ENCODE measurements at places on chromosomes 16 and 17.

DNA sequence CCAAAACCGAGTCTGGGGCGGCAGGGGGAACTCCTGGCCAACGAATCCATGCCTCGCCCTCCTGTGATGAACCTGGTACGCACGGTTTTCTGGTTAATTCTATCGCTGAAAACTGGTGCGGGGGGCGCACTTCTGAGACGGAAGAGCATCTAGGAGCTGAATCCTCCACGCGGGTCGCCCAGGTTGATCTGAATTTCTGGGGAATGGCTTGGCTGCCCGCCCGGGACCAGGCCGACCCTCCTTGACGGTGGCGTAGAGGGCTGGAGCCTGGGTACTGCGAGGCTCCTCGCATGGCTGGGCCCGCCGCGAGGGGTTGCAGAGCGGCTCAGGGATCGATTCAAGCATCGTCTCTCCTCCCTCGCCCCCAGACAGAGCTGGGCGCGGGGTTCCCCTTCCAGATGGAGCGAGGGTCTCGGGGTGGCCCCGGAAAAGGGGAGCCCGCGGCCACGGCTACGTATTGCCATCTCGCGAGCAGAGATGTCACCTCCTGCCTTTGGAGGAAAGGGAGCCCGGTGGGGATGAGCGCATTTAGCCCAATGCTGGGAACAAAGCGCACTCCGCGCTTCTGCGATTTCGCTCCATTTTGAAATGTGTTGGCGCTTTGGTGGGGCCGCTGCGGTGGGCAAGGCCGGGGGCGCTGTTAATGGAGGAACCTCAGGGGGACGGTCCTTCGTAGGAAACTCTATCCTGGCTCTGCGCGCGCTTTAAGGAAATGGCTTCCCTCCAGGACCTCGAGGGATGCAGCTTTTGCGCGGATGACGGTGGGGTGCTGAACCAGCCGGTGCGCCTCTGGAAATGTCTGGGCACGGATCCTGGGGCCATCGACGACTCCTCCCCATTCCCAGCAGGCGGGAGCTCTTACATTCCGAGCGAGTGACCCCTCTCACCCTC is 2.7 kb downstream of the MAPT start:
- no peak for DNase-seq

DNA sequence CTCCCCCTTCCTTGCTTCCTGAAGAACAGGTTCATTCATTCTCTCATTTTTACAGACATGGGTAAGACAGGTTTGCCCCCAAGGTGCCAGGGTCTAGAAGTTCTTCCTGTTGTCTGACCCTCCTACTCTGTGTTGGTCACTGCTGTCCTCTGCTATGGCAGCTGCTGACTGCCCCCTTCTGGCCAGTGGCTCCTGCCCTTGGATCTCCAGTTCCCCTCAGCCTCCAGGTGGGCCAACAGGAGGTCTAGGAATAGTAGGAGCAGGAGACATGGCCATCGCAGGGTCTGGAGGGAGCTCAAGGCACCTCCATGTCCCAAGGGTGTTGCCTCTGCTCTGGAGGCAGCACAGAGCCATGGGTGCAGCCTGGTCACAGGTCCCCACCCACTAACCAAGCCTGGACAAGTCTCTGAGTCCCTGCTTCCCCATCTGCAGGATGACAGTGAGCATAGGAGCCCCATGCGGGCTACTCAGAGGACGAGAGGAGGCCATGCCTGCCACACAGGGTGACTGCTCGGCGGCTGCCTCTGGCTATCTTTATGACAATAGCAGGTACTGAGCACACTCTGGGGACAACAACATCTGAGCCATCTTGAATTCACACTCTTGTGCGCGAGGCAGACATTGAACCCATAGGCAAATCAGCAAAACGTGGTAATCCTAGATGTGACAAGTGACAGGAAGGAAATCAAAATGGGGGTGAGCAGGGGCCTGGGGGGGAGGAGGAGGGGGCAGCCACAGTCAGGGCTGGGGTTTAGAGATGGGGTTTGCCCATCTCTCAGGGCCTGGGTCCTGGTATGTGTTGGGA is 27.0 kb upstream of the NXPH3 start:
- no peak for DNase-seq

- no peak for DNase-seq
Observed at GRCh38 chr16:89412811-89413210, 77.5 kb downstream of the ANKRD11 start.

- no peak for DNase-seq
Observed at GRCh38 chr17:11097121-11097520, 143.9 kb upstream of the SHISA6 start.

GRCh38 chr16:58511933-58512815 is 3.1 kb upstream of the SETD6 start:
- no peak for DNase-seq

DNA sequence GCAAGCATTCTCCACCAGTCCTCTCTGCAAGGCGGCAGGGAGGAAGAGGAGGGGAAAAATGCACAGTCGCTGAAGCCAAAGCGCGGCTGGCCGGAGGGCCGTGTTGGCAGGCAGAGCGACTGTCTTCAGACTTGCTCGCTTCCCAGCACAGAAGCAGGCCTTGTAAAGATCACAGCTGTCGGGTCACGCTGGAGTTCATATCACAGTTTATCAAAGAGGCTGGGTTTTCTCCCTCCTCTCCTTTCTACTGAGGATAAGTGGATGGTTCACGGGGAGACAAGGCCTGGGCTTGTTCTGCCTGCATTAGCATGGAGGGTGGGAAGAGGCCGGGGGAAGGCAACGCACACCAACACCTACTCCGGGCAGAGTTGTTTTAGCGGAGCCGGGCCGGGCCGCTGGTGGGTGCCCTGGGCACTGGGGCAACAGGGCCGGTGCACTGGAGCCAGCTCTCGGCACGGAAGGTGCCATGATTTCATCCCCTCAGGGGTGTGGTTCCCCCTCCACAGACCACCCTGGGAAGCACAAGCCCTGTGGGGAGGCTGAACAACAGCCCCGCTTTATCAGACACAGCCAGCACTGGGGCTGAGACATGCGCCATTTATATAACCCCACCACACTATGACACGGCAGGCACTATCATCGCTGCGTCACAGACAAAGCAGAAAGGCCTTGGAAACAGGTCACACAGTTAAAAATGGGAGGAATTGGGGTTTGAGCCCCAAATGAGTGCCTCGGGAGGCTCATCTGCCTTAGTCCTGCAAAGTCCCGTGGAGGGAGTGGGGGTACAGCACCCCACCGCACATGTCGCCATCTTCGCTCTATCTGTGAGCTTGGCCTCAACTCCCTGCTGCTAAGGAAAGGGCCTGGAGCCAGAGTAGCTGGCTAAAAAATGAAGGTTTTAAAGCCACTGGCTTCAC is 40.3 kb upstream of the MTSS2 start:
- DNase-seq, result no peak

- DNase-seq, result no peak
Observed at GRCh38 chr16:57752203-57752580, 16.6 kb downstream of the KATNB1 start.

GRCh38 chr16:68079626-68080344 is 5.4 kb upstream of the NFATC3 start:
- DNase-seq, result no peak

- DNase-seq, result no peak
Observed at GRCh38 chr16:441447-441846, 16.0 kb downstream of the RAB11FIP3 start.

DNA sequence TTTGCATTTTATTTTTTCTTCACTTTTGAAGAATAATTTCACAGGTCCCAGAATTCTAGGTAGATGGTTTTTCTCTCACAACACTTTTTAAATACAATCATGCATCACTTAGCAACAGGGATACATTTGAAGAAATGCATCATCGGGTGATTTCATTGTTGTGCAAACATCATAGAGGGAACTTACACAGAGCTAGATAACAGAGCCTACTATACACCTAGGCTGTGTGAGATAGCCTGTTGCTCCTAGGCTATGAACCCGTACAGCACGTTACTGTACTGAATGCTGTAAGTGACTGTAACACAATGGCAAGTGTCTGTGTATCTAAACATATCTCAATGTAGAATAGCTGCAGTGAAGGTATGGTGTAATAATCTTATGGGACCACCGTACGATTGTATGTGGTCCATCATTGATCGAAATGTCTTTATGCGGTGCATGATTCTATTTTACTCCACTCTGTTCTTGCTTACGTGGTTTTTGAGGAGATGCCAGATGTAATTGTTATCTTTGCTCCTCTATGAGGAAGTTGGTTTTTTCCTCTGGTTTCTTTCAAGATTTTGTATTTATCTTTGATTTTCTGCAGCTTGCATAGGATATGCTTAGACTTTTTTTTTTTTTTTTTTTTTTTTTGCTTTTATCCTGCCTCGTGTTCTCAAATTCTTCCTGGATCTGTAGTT is 35.5 kb upstream of the TMEM92 start:
- DNase-seq, result no peak

DNA sequence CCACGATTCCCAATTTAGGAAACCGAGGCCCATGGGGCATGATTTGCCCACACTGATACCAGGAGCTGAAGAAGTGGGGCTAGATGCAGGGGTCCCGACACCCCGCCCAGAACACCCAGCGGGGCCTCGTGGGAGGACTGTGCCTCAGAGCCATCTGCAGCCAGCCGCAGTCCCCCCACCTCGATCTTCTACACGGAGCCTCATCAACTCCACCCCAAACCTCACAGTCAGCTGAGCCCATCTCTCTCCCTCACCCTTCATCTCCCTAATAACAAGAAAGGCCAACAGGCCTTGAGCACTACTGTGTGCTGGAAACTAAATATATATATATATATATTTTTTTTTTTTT is 4.2 kb downstream of the ITGAE start:
- no peak for DNase-seq

DNA sequence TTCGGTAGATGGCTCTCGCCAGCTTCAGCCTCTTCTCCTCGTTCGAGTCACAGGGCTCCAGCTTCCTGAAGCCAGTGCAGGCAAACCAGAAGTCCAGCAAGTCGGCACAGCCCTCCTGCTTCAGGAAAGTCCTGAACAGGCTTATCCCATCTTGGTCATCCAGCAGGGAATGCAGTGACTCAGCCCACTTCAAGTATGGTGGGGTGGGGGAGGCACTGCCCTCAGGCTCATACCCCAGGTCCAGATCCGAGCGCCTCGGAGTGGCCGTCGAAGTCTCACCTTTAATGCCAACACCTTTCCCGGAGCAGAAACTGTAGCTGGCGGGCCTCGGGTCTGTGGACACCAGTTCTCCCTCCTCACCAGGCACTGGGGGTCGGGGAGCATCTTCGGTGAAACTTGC is 5.9 kb downstream of the AXIN1 start:
- no peak for DNase-seq

DNA sequence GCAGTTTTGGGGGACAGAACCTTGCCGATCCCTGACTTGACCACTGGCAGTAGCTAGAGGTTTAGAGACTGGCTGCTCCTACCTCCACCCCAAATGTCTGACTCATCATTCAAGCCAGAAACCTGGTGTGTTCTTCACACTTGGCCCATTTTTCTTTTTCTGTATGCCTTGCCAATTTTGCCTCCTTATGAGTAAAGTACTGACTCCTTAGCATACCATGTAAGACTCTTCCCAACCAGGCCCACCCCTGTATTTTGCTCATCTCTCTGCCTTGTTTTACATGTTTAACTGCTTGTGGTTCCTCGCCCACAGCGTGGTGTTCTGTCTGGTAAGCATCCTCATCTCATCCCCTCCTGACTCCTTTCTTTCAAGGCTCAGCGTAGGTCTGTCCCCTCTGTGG is 37.9 kb downstream of the NUP88 start:
- DNase-seq, result no peak

GRCh38 chr17:28476076-28476865 is 2.8 kb downstream of the SLC13A2 start:
- no peak for DNase-seq

DNA sequence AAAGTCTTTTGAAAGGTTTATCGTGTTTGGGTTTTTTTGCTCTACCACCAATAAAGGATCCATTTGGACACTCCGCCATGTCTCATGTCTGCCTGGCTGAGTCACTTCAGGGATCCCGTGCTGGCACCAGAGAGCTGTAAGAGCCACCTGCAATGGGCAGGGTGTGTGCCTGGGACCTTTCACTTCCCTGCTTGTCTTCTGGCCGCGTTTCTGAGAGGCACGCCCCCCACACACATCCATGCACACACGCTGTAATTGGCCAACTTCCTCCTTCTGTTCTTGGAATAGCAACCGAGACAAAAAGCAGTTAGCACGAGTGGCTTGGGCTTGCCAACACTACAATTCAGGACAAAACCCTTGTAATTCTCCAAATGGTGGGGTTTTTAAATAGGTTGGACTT is 9.8 kb upstream of the SOST start:
- DNase-seq, result no peak

- no peak for DNase-seq
Observed at GRCh38 chr16:19744670-19745069, 26.6 kb downstream of the IQCK start.

DNA sequence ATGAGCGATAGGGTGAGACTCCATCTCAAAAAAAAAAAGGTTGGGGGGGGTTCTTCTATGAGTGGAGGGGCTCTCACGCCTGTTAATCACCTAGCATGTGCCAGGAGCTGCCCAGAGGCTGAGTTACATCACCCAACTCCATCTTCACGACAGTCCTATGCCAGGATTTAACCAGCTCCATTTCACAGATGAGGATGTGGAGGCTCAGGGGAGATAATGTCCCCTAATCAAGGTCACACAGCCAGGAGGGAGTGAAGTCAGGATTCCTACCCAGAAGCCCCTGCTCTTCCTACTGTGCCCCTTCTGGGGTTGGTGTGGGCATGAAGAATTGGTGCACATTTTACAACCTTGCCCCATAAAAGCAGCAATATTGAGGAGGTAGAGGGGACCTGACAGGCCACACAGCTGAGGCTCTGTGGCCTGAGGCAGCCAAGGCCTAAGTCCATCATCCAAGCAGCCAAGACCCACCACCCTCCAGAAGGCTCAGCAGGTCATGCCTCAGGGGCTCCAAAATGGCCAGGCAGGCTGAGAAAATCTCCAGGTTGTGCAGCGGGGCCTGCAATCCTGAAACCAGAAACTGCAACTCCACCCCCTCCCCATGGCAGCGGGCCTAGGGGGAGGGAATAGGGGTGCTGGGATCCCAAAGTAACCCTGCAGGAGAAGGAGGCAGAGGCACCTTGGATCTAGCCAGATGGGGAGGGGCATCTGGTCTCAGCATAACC is 6.9 kb downstream of the PPY start:
- DNase-seq, result no peak

DNA sequence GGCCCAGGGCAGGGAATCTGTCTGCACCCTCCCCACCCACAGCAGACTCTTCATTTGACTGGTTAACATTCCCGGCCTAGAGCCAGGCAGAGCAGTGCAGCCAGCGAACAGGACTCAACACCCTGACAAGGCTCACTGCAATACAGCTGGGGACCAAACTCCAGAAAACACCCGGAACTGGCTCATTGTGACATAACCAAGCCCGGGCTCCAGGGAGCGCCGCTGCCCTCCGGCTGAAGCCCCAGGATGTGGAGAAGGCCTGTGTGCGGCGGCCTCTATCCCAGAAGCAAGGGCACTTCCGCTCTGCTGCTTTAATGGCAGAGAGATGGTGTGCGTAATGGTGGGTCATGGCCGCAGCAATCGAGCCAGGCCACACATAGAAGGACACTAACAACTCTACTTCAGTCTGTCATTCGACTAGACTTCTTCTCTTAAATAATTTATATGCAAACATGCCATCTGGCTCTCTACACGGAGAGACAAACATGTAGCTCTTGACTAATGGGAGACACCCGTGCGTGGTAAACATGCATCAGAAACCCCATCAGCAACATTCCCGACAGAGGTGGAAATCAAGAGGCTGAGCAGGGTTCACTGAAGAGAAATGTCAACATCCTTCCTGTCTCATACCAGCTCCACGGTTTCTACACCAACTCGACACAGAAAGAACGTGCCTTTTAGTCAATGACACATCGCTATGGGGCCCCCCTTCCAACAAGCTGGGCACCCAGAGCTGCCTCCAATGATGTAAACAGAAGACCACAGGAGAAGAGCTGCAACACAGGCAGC is 18.0 kb downstream of the KLHDC4 start:
- no peak for DNase-seq

- DNase-seq, result no peak
Observed at GRCh38 chr16:30521873-30522641, 4.3 kb downstream of the ZNF768 start.

Measured in NCI-H187 treated with DMSO at 0.1 percent for 48 hours (cell line).